Activated CD4-positive, alpha-beta T cell treated with anti-CD3 and anti-CD28 coated beads, Interleukin-2, Interleukin-4, amounts not matched to agents 100 ng/mL and 50 ng/mL, durations not matched to agents 16 hours and 8 hours (primary cell): ENCODE measurements at places on chromosomes 5 and 9.

DNA sequence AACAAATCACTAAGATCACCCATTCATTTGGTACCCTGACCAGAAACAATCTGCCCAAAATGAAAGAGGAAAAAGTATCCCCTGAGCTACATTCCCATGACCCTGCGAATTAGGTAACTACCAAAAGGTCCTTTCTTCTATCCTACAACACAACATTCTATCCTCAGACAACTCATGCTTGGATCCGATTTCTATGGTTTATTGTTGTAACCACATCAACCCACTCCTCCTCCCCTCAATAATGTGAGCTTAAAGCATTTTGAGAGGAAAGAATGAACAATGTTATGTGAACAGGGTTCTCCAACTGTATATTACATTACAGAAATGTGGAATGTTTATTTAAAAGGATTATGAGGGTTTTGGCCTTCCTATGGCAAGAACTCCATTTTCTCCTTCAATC is 4.0 kb downstream of the SLC35D2 start:
- DNase-seq, result no peak

GRCh38 chr5:164360589-164360988 is 855.2 kb downstream of the MAT2B start:
- DNase-seq, result no peak

DNA sequence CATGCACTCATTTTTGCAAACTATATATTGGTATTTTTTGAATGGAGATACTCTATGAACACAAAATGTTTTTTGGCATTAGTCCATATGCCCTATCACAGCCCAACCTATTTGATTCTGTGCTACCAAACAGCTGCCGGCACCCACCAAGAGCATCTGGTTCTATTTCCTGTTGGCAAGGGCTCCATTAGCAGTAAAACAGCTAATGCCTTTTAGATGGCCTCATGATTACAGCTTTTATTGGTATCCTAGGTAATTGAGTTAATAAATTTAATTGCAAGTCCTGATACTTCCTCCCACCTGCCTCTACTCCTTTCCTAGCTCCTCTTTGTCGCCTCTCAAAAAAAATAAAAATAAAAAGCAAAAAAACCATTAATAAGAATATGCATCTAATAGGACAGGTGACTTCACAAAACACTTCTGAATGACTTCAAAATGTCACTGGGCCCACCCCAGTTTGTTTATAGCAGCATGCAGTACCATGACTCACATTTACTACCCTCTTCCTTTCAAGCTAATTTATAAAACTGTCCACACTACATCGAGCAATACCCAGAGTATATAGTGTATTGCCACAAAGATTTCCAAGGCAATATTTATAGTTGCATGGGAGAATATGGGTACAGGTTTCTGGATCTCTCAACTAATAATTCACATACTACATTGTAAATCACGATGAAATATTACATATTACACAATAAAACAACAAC is 620.4 kb downstream of the SLCO4C1 start:
- no peak for DNase-seq

- DNase-seq, result no peak
Observed at GRCh38 chr9:21833090-21833801, 30.8 kb downstream of the MTAP start.

- no peak for DNase-seq
Observed at GRCh38 chr5:113598150-113598549, 84.7 kb downstream of the YTHDC2 start.

DNA sequence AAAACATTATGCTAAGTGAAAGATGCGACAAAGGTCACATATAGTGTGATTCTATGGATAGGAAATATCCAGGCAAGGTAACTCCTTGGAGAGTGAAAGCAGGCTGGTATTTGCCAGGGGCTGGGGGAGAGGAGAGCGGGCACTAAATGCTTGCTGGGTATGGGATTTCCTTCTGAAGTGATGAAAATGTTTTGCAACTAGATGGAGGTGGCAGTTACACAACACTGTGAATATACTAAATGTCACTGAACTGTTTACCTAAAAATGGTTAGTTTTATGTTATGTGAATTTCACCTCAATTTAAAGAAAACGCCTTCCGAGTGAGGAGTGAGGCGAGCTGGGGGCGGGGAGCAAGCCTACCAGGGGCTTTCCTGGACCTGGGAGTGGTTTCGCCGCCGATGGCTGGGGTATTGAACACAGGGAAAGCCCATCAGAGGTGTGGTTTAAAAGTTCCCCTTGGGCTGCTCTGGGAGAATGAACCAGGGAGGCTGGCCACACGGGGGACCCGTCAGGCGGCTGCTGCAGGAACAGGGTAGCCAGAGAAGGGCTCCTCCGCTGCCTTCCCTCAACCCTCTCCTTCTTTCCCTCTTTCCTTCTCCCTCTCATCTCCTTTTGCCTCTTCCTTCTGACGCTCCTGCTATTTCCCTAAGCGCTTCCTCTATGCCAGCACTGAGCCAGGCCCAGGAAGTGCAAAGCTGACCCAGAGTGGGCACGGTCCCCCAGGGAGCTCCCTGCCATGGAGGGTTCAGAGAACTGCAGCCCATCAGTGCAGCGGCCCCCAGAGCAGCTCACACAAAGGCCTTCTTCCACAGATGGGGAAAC is 4.9 kb downstream of the AKNA start:
- peak; percentile 79 for DNase-seq

- DNase-seq, result no peak
Observed at GRCh38 chr5:173855162-173855994, 32.8 kb upstream of the CPEB4 start.

- no peak for DNase-seq
Observed at GRCh38 chr9:129761293-129761900, 8.6 kb upstream of the PTGES start.

GRCh38 chr5:170345971-170346370 is 43.2 kb downstream of the KCNMB1 start:
- no peak for DNase-seq
